ENCODE measurements at places on chromosomes 11 and 22.
A peak's percentile ranks its signal among the peaks of the same experiment; 100 is the strongest.

DNA sequence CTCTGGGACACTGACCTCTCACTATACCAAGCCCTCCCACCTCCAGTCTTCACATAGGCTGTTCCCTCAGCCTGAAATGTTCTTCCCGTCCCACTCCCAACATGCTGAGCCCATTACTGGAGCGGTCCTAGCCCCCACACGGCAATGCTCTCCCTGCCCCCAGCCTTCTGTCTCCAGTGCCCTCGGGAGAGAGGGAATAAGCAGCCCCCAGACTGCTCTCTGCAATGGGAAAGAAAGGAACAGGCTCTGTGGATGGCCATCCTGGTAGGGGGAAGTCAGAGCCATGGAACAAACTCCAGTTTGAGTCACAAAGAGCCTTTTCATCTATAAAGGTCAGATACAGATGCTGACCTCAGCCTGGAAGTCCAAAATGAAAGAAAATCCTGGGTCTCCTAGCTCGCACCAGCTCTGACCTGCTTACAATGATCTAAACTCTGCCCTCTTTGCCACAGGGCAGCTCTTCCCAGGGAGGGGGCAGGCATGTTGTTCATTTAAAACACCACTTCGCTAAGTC, 62.6 kb downstream of the FLRT1 start:
- DNase-seq: no peak

DNA sequence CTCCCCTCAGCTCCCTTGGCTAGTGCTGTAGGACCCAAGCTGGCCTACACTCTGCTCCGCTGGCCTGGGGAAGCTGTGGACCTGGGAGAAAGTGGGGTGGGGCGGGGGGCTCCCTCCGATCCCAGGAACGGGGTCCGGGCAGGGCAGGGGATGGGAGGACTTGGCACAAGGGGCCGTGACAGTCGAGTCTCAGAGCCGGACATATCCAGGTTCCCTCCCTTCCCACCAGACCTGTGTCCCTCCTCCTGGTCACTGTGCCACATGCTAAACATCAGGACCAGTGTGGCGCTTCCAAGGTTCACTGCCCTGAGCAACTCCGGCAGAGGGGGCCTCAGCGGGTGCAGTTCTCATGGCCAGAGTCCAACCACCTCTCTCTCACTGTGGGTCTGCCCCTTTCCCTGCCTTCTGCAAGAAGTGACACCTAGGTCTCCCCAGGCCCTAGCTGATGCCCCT, 2.0 kb downstream of the DUSP8 start:
- DNase-seq: no peak

- no peak for DNase-seq
These were observed 567.9 kb upstream of the CADM1 start for GRCh38 chr11:116072133-116072532.

GRCh38 chr11:57778318-57779037, 16.9 kb downstream of the CTNND1 start:
- no peak for DNase-seq

- no peak for DNase-seq
These were observed 90.9 kb downstream of the PDHX start for GRCh38 chr11:35007277-35007676.

- no peak for DNase-seq
These were observed 6.3 kb downstream of the OSBPL5 start for GRCh38 chr11:3158821-3159220.

DNA sequence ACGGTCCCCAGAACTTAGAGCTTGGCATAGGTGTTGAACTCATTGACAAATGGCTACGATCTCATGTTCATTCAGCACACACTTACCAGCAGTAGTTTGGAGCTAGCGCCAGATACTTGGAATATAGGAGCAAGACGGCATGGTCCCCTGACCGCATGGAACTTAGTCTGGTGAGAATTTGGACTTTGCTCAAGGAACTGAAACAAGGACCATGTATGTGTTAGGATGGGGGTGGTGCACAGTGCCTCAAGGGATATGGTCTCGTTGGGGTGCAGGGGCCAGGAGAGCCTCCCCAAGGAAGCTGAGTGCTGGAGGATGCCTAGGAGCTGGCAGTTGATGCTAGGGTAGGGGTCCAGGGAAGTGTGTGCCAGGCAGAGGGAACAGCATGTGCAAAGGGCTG, 119.2 kb downstream of the KIAA1671 start:
- DNase-seq: no peak

DNA sequence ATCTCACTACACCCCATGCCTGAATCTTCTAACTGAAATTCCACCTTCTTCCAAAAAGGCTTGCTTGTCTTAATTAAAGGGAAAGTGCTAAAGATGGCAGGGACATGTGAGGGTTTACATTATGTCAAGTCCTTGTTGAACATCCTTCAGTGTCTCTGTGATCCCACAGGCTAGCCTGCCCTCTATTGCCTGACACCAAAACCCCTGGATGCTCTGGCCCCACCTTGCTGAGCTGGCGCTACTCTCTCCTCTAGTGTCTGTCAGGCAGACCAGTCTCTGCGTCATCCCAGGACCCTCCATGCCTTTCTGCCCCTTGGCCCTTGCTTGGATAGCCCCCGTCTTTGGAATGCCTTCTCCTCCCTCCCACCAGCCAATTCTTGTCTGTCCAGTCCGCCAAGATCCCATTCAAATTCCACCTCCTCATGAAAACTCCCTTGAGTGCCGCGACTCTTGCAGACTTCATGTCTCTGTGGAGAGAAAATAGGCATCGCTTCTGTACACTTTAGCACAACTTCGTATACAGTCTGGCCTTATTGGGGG, 69.3 kb downstream of the PKNOX2 start:
- DNase-seq: no peak

- no peak for DNase-seq
These were observed 14.9 kb upstream of the MUC2 start for GRCh38 chr11:1059759-1060158.

DNA sequence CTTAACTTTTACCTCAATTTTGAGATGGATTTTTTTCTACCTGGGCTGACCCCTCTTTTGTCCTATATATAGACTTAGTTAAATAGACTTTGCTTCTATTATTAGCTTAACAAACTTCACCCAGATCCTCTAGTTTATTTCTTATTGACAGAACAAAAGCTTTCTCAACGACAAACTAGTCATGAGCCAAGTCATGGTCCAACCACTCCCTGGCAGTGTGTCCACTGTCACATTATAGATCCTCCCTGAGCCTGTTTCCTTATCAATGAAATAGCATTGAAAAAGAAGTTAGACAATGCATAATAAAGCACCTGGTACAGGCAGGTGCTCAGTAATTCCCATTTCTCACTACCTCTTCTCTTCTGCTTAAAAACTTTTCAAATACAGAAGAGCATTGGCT, 155.1 kb downstream of the SPON1 start:
- DNase-seq: no peak

GRCh38 chr22:32743046-32743445, 58.5 kb upstream of the TIMP3 start:
- DNase-seq: no peak

GRCh38 chr11:61757213-61757862, 4.9 kb downstream of the MYRF start:
- DNase-seq: no peak

DNA sequence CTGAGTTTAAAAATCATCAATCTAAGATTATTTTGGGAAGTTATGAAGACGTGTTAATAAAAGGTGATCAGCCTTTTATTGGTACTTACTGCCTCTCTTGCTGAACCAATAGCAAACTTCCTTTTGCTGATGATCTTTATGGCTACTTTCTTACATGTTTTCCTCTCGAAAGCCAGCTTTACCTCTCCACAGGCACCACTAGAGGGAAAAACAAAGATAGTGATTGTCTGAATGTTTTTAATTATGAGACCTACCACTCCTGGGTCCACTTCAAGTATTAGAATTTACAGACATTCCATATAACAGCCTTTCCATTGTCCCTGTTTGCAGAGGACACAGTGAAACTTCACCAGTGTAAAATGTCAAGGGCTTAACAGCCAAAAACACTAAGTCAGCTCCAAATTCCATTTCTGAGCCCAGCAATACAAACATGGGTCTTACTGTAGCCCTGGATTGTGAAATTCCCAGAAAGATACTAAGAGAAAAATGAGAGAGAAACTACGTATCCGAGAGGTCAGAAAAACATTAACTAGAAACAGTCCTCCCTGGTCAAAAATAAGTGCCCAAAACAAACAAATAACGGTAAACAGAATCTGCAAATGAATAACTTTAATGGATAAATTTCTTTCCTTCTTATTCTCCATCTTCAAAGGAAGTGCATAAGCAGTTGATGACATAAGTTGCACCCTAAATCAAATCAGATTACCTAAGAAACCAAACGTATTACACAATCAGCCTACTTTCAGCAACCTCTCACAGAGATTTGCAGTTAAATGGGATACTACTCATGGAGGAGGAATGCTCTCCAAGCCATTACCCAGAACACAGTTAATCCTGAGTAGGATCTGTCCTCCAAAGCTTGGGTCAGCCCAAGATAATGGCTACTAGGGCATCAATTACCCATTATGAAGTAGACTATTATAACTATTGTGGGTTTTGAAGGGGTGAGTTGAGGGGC, 29.5 kb downstream of the CHEK2 start:
- no peak for DNase-seq

GRCh38 chr11:127649071-127649470, 648.5 kb upstream of the KIRREL3 start:
- DNase-seq: no peak

GRCh38 chr22:46953968-46954765, 191.7 kb downstream of the TBC1D22A start:
- DNase-seq: no peak

DNA sequence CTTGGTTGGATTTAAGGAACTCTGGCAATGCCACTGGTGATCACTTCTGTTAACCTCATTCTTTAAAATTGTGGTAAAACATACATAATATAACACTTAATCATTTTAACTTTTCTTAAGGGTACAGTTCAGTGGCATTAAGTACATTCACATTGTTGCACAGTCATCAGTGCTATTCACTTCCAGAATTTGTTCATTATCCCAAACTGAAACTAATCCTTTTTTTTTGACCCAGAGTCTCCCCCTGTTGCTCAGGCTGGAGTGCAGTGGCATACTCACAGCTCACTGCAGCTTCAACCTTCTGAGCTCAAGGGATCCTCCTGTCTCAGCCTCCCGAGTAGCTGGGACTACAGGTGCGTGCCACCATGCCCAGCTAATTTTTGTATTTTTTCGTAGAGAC, 10.6 kb downstream of the ELF5 start:
- no peak for DNase-seq

DNA sequence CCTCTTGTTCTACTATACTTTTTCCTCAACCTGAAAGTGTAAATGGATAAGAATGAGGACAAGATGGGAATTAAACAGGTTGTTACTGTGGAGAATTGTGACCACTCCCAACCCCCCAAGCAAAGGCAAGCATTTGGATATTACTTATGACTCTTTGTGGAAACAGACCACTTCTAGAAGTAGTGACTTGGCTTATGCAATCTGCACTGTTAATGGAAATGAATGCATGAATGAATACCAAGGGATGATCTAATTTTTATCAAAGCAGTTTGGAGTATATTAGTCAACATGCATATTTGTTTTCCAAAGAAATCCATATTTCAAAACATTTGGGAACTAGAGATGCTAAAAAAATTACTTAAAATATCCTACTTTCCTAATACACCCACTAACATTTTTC, 35.3 kb downstream of the AMOTL1 start:
- DNase-seq: no peak

GRCh38 chr22:36409911-36410756, 22.4 kb upstream of the MYH9 start:
- DNase-seq: peak; percentile 69

DNA sequence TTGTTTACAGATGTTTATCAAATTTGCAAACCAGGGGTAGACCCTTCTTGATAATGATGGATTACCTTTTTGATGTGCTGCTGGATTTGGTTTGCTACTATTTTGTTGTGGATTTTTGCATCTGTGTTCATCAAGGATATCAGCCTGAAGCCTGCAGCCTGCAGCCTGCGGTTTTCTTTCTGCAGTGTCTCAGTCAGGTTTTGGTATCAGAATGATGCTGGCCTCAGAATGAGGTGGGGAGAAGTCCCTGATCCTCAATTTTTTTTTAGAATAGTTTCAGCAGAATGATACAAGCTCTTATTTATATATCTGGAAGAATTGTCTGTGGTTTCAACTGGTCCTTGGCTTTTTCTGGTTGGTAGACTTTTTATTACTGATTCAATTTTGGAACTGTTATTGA, 19.7 kb upstream of the RAB38 start:
- DNase-seq: no peak

GRCh38 chr11:134405841-134406240, 6.2 kb downstream of the B3GAT1 start:
- DNase-seq: no peak

- no peak for DNase-seq
These were observed 14.6 kb downstream of the ARHGEF17 start for GRCh38 chr11:73322382-73323306.

DNA sequence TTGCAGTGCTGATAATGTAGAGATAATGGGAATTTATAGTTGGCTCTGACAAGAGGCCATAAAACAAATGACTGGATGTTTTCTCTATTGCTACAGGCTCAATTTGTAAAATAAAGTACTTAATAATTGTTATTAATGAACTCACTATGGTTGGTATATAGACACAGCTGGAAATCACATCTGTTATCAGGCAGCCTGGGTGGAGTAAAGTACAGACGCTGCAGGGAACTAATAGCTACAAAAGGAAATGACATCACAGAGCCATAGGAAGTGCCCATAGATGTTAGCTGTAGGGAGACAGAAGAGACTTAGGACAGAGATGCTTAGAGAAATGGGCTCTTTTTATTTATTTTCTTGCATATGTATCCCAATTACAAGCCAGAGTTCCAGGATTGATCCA, 81.0 kb upstream of the SNX19 start:
- DNase-seq: no peak

GRCh38 chr11:127693686-127694085, 693.1 kb upstream of the KIRREL3 start:
- no peak for DNase-seq

DNA sequence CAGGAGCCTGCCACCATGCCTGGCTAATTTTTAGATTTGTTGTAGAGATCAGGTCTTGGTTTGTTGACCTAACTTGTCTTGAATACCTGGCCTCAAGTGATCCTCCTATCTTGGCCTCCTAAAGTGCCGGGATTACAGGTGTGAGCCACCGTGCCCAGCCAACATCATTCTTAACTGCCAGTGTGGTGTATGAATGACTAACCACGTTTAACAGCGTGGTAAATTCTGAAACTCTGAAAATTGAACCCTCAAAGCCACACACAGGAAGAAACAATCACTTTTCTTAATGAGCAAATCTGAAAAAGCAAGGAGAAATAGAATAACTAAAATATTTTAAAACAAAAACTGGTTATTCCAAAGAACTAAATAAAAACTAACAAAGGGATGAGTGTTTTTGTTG, 7.4 kb downstream of the TMEM9B start:
- no peak for DNase-seq

Measured in activated naive CD4-positive, alpha-beta T cell treated with anti-CD3 and anti-CD28 coated beads, Interleukin-2, amount 50 U/mL, for 16 hours (primary cell).